ENCODE measurements at places on chromosomes 12 and 14.

DNA sequence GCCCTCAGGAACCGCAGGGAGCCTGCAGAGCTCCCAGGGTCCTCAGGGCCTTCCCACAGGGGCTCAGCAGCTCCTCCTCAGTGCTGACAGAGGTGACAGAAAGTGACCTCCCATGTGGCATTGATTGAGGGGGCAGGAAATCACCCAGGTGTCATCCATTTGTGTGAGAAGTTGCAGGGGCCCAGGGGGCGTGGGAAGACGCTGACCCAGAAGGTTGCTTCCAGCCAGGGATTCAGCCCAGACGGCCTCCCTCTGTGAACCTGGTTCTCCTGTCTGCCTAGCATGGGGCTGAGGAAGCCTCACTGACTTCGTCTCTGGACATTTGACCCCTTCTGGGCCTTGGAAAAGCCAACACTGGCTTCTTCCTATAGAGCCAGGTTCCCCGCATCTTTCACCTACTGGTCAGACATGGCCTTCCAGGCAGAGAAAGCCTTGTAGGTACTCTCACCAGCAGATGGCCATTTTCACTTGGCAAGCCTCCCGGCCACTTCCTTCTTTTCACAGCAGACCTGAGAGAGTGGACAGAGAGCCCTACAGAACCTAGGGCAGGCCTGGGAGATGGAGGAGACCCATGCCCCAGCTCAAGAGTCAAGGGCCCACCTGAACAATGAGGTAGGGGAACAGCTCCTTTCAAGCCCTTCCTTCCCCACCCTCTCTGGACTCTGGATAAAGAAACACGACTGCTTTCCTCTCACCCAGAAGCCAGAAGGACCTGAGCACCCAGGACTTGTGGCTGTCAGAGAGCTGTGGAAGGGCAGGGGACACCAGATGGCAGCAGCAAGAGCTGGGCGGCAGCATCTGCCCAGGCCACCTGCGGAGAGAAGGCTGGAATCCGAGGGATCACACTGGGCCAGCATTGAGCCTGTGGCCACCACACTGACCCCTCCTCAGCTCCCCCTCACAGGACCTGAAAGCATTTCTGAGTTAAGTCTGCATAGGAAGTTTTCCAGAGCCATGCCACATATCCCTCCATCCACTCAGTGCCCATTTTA lies 377.8 kb downstream of the DPF3 start:
- no peak for DNase-seq

- no peak for DNase-seq
Measured at GRCh38 chr12:57145460-57146059, 1.9 kb downstream of the LRP1-AS start.

DNA sequence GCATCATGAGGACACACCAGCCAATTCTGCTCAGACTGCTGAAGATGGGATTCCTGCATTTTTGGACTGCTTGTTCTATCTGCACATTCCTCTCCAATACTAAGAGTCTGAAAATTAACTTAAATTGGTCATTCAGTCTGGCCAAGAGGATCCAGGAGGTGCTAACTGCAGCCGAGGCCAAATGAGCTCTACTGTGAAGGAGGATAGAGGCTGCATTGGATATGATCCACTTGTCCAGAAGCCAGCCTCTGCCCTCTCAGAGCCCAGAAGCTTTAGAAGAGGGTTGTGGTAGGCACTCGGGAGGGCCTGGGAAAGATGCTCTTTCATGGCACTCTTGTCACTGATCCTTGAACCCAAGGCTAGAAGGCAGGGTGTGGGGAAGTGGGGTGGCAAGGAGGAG lies 37.1 kb upstream of the PLEK2 start:
- DNase-seq = no peak

- no peak for DNase-seq
Measured at GRCh38 chr12:132329036-132329719, at the start of gene GALNT9. GALNT9 (minus strand) TSS chr12:132329589; CDS start chr12:132329203, 386 bp downstream.

GRCh38 chr14:32225378-32225920 lies 22.4 kb upstream of the RNU6-8 start:
- DNase-seq = no peak

DNA sequence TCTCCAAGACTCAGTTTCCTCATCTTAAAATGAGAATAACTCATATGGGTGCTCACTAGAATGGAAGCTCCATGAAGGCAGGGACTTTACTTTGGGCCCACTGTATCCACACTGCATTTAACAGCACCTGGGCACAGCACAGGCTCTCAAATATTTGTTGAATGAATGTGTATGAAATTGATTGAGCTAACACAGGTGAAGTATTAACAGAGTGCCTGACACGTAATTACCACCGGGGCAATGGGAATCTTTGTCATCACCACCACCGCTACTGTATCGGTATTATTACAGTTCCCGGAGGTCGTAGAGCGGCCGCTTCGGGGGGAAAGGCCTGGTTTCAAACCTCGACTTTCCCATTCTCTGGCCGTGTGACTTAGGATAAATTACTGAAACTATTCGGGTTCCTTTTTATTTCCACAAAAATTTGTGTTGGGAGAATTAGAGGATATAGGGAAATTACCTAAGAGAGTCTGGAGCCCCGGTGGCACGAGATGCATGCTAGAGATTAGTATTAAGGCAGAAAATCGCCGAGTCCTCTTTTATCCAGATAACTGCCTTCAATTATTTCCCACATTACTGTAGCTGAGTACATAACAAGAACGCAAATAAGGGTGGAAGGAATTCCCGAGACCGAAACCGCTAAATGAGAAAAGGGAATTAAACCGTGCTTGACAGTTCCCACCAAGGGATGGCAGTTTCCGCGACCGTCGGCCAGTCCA lies 1.0 kb upstream of the RIC8B start:
- no peak for DNase-seq

- no peak for DNase-seq
Measured at GRCh38 chr14:104935026-104935650, 10.5 kb downstream of the PLD4 start.

DNA sequence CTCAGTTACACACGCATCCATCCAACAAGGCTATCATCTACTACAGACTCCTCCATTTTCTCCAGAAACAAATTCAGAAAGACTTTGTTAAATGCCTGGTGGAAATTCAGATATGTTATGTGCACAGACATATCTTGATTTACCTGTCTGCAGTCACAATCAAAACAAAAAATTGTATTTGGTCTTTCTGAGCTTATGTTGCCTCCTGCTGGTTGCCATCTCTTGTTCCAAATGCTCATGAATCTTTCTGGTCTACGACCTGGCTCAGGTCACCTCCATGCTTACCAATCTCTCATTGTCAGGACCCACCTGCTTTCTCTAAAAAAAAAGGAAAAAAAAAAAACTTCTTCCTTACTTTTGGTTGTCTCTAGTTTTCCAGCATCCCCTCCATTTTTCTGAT lies 169.2 kb upstream of the PLXNC1 start:
- DNase-seq = peak; percentile 31

DNA sequence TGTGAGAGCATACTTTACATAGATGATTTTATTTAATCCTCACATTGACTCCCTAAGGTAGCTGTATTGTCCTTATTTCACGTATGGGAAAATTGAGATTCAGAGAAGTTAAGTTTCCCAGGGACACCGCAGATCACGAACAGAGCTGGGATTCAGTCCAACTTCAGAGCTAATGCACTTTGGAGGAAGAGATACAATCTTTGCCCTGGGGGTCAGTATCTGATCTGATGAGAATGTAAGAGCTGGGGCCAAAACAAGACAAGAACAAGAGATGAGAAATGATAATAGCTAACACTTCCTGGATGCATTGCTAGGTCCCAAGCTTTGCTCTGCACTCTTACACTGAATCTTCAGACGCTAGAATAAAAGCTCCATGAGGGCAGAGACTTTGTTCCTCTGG lies 6.0 kb upstream of the CSAD start:
- no peak for DNase-seq

DNA sequence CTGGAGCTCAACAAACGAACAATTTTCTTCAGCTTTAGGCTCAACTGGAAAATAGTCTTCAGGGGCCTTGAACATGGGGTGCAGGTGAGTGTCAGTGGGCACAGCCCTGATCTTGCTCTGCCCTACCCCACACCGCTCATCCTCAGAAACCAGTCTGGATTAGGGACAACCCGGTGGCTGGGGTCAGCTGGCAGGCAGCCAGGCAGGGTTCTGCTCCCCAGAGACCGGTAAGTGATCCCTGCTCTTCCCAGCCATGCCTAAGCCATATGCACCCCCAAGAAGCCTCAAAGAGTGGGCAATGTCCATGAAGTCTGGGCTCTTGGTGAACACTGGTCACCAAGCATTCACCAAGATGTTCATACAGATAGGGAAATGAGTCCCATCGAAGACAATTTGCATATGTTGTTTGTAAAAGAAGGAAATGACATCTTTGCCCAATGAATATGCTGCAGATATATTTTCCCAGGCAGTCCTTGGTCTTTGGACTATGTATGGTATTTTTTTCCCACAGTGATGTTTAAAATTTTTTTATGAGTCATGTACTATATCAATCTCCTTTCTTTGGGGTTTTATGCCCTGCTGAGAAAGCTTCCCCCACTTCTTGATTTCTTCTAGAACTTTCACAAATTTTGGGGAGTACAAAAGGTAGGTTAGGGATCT lies 63.9 kb upstream of the VASH1 start:
- no peak for DNase-seq

- DNase-seq = no peak
Measured at GRCh38 chr14:103432627-103433026, 47.4 kb downstream of the MARK3 start.

GRCh38 chr14:68215629-68216028 lies 396.1 kb downstream of the RAD51B start:
- no peak for DNase-seq

GRCh38 chr12:120361506-120362208 lies 7.3 kb downstream of the MSI1 start:
- no peak for DNase-seq

- no peak for DNase-seq
Measured at GRCh38 chr14:90193925-90194324, 62.4 kb upstream of the PSMC1 start.

DNA sequence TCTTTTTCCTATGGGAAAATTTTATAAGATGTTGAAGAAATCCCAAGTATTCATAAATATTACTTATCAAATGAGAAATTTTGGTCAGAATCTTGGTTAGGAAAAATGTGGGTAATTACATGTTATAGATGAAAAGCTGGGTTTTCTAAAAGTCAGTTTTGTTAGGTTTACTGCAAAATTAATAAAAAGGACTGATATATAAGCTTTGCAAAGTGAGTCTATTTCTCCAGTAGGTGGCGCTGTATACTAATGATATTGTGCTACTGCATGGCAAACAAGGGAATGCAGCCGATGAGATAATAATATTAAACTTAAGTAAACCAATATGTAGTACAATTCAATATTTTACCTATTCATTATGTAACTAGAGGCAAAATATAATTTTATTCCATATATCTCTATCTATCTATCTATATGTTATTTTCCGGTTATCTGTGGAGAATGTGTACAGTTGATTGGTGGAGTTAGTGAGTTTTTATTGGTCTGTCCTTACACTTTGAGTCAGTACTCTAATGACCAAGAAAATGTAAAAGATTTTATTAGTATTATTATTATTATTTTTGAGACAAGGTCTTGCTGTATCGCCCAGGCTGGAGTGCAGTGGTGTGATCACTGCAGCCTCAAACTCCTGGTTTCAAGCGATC lies 32.9 kb downstream of the MIPOL1 start:
- DNase-seq = peak; percentile 68

GRCh38 chr12:96912261-96912660 lies 5.2 kb downstream of the NEDD1 start:
- no peak for DNase-seq

DNA sequence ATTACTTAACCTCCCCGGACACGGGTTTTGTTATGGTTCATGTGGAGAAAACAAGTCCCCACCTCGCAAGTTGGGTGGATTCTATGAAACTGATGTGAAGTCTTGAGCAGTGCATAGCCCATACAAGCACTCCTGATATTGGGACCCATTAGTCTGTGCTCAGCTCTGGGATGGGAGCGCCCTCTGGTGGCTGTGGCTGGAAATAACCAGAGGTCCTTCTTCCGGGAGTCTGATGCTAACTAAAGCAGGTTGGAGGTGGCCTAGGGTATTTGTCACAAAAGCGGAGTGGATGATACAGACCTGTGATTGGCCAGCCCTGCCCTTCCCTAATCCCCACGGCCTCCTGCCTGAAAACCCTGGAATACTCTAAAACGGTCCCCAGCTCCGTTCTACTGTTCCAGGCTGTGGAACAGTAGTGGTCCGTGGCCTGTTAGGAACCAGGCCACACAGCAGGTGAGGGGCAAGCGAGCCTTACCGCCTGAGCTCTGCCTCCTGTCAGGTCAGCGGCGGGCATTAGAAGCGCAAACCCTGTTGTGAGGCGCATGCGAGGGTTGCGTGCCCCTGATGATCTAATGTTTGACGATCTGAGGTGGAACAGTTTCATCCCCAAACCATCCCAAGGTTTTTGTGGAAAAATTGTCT lies 6.4 kb downstream of the SLC48A1 start:
- DNase-seq = peak; percentile 84

DNA sequence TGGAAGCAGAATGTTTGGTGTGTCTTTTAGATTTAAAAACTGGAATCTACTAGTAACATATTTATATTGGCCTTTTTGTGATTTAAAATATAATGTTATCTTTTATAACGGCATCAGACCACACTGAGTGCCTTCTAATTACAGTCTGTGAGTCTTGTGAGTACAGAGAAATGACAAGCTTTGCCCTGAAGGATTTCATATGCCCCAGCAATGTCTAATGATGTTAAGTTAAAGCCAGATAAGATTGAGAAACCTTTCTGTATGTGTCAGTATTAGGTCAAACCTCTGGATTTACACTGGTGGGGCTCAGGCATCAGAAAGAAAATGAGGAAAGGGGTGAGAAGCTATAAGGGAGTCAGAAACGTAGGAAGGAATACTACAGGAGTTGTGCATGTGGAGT lies 25.2 kb downstream of the PLEKHA5 start:
- DNase-seq = no peak

DNA sequence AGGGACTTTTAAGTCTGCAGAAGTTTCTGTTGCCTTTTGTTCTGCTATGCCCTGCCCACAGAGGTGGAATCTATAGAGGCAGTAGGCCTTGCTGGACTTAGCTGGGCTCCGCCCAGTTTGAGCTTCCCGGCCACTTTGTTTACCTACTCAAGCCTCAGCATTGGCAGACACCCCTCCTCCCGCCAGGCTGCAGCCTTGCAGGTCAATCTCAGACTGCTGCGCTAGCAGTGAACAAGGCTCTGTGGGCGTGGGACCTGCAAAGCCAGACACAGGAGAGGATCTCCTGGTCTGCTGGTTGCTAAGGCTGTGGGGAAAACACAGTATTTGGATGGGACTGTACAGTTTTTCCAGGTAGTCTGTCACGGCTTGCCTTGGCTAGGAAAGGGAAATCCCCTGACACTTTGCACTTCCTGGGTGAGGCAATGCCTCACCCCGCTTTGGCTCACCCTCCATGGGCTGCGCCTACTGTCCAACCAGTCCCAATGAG lies 43.7 kb downstream of the CCDC59 start:
- DNase-seq = no peak

DNA sequence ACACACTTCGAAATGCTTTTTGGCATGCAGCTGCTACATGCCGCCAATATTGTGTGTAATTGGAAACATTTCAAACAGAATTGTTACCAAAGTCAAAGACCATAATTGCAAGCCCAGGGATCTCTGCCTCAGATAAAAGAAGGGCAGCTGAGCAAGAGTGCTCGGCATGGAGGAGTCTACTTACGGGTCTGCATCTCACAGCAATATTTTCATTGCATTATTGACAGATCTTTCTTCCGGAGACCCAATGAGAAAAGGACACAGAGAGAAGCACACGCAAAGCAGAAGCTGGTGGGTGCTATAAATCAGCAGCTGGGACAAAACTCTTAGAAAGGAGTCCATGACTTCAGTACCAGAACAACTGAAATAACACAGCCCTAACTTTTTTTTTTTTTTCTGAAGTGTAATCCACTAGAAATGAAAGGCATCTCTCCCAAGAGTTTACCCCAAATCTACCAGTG lies 4.9 kb downstream of the PRICKLE1 start:
- no peak for DNase-seq

All from LoVo (cell line).